ENCODE measurements at places on chromosomes 6 and 20.

- DNase-seq, result no peak
Observed at GRCh38 chr20:61541537-61541936, 289.5 kb downstream of the CDH4 start.

- DNase-seq, result no peak
Observed at GRCh38 chr20:911882-912600, 4.1 kb downstream of the ANGPT4 start.

GRCh38 chr6:136992113-136992512 lies 52.7 kb downstream of the IL20RA start:
- DNase-seq, result no peak

DNA sequence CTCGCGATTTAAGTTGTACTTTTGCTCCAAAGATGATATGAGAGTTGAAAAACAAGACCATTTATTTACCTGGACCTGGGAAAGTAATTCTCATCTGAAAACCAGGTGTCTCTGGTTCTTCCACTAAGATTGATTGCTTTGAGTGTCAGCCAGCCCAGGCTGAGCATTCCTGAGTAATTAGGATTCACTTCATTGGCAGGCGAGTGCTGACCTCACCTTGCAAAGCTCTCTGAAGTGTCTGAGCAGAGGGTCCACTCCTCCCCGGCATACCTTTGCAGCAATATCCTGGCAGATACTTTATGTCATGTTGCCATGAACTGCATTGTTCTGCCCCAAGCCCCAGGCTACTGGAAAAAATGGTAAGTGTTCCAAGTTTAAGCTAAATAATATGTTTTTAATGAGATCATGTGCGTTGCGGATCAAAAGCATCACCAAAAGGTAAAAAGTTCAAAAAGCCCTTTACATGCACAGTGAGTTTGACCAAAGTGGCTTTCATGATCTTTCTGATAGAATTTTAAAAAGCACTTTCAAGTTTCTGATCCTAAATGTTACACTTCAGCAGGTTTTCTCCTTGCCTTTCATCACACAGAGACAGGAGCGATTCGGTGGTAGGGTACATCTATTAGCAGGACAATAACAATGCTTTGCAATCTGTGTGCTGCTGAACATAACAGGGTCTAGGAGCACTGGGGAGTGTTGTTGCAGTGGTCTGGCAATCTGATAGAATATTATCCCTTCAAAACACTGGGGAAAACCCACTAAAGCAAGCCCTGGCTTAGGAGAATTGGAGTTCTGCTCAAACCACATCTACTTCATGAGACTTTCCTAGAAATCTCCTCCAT lies 127.8 kb upstream of the EEF1E1 start:
- DNase-seq, result no peak

- peak; percentile 86 for DNase-seq
Observed at GRCh38 chr20:46031701-46032254, 2.8 kb downstream of the SLC12A5 start.

All from NCI-H345 (cell line).